Lung (tissue), 17 donors: ENCODE measurements at places on chromosomes 7 and 10. TPM values are rescaled to one million over a fixed set of nuclear protein-coding genes. Genes with fewer than 3 reads are reported as not detected.

OR6B1 gene
- polyA plus RNA-seq: not detected

VENTX gene
- polyA plus RNA-seq: 1.4 TPM

COPS6 gene
- polyA plus RNA-seq: 90.5 TPM

PCLO gene
- 1.3 TPM for polyA plus RNA-seq

C10orf62 gene
- not detected for polyA plus RNA-seq

ELAPOR2 gene
- polyA plus RNA-seq: 16.3 TPM

HOXA7 gene
- 1.0 TPM for polyA plus RNA-seq

ADRA2A gene
- polyA plus RNA-seq: 0.63 TPM

CH25H gene
- polyA plus RNA-seq: 25.2 TPM

DDC gene
- 1.2 TPM for polyA plus RNA-seq

DYDC1 gene
- polyA plus RNA-seq: 1.5 TPM

PRKAR2B gene
- polyA plus RNA-seq: 3.5 TPM

CNPY1 gene
- not detected for polyA plus RNA-seq

PRPS1L1 gene
- polyA plus RNA-seq: not detected

TSPAN12 gene
- 24.6 TPM for polyA plus RNA-seq

PLCE1 gene
- polyA plus RNA-seq: 1.5 TPM

TEX36 gene
- polyA plus RNA-seq: not detected

MICU1 gene
- polyA plus RNA-seq: 41.9 TPM

TMEM139 gene
- polyA plus RNA-seq: 31.8 TPM

C10orf90 gene
- not detected for polyA plus RNA-seq

PTPN20 gene
- 0.83 TPM for polyA plus RNA-seq

SORCS1 gene
- 0.05 TPM for polyA plus RNA-seq

ELN gene
- 99.5 TPM for polyA plus RNA-seq

CPVL gene
- 17.1 TPM for polyA plus RNA-seq

CCDC146 gene
- polyA plus RNA-seq: 9.8 TPM
